ENCODE measurements at places on chromosomes 3 and 15.

GRCh38 chr3:99842826-99843589, 25.3 kb downstream of the CMSS1 start:
- no peak for DNase-seq

GRCh38 chr15:69509131-69509530, 56.5 kb downstream of the RPLP1 start:
- DNase-seq = no peak

GRCh38 chr3:103295974-103296570, 861.3 kb downstream of the ZPLD1 start:
- no peak for DNase-seq

GRCh38 chr3:107217172-107217571, 160.1 kb upstream of the CCDC54 start:
- no peak for DNase-seq

- DNase-seq = no peak
These were observed 31.8 kb downstream of the GPR171 start for GRCh38 chr3:151171145-151171757.

DNA sequence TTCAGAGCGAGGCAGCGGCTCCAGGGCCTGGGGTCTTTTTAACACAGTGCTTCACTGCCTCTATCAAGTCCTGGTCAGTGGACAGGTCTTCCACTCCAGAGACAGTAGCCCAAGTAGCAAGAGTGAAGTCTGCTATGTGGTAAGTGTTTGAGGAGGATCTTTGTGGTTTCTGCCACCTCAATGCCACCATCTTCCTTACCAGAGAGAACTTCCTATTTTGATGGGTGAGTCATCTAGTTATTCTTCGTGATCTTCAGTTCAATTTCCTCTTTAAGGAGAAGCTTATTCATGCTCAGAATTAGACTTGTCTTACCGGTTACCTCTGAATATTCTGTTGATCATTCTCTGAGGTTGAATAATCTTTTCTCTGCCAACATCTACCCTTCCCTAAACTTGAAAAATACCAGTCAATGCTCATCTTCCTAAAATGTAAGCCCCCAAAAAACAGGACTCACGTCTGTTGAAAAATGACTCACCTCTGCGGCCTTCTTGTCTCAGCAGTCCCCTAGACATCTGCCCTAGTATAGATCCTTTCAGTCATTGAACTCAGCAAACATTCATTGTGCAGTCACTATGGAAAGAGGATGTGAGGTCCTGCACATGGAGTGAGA, 32.2 kb upstream of the BCL6 start:
- DNase-seq = no peak

DNA sequence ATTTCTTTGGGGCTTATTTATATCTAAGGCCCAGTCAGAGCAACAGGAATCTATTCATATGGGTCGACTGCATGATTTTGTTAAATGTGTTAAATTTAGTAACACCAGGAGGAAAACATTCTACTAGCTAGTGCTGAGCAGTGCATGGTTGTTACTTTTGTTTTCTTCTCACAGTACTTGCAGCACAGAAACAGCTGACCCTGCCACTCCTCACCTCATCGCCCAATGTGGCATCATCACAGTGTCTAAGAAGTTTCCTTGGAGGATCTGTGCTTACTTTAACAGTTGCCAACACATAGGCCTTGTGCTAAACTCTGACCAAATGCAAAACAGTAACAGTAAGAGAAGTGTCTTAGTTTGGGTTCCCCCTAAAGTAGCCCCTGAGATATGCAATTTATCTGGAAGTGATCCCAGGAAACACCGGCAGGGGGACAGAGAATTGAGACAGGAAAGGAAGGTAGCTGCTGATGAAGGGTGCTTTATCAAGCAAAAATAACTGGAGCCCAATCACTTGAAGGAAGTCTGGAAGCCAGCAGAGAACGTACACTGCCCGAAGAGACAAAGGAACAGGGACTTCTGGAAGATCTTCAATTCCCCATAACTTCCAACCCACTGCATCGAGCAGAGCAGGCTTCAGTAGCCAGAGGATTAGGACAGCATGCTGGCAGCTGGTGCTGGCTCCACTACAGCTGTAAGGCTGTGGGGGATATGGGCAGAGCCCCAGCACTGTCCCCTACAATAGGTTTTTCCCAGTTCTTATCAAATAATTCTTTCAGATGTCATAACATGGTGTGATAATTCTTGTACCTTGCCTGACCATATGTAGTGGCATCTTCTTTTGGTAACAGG, 36.0 kb upstream of the ULK4 start:
- no peak for DNase-seq

- no peak for DNase-seq
These were observed 94.0 kb downstream of the MDFIC2 start for GRCh38 chr3:70218471-70218870.

GRCh38 chr3:132006605-132007204, 28.1 kb downstream of the CPNE4 start:
- no peak for DNase-seq

DNA sequence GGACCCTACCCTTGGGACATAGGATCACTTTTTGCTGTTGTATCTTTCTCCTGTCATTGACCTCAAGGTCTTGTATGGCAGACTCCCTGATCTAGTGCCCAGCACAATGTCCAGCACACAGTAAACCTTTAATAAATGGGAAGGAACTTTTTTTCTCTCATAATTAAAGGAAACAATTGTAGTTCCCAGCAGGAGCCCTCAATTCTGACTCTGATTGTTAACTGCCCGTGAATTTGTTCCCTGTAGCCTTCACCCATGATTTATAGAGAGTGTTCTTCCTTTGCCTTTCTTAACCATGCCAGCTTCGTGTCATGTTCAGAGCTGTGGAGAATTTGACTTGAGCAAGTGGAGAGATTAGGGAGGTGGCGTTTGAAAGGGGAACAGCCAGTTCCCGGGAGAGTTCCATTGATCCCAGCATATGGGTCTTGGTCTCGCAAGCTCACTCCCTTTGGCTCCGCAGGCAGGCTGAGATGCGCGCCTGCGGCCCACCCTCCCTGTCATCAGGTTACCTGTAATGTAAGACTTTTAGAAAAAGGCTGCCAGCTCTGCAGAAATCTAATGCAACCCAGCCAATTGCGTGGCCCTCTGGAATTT, 182.6 kb downstream of the TP63 start:
- no peak for DNase-seq

GRCh38 chr3:46860017-46860809, 3.0 kb downstream of the MYL3 start:
- DNase-seq = no peak

- no peak for DNase-seq
These were observed 89.5 kb downstream of the ANP32A start for GRCh38 chr15:68730976-68731897.

GRCh38 chr3:128007033-128007424, 45.2 kb upstream of the SEC61A1 start:
- DNase-seq = no peak

DNA sequence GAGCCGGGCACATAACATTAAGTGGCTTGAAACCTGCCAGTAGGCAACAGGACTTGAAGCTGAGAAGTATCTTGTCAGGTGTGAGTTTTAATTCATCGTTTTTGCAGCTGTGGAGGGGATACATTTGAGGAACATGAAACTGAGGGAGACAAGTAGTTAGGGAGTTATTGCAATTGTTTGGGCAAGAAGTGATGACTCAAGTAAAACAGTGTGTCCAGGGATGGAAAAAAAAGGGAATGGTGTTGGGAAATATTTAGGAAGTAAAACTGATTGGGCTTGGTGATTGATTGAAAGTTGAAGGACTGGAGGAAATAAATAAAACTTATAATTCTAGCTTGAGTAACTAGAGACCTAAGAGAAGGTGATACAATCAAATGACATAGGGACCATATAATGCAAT, 85.5 kb downstream of the NCEH1 start:
- no peak for DNase-seq

- DNase-seq = no peak
These were observed 231.6 kb downstream of the TJP1 start for GRCh38 chr15:29590701-29591100.

DNA sequence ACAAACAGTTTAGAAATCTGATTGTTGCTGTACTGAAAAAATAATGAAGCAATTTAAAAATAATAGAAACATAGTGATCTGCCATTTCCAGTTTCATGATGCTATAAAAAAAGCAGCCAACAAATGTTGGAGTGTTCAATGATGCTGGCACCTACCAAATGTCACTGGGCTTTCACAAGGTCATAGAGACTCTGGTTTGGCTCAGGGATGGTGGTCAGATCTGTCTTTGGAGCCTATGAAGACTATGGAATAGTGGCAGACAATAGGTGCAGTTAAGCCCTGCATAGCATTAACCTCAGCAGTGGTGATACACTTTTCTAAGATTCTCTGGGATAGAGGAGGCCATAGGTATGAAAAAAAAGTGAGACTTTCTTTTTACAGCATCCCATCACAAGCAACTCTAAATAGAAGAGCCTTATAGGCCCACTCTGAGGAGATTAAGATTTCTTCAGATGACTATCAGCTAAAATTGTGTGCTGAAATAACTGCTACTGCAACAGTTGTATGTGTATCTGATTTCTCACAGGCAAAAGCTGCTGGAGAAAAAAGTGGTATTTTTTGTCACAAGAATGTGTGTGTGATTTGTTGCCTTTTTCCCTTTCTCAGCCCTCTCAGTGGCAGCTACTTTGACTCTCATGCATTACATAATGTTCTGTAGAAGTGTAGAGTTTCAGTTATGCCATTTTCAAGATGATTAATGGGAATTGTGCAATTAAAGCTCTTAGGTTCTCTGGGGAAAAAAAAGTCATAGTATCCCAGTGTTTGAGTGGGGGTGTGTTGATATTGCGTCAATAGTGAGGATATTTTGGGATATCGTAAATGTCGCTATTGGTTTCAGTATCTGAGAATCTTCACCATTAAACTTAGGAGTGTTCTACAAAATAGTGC, 137.4 kb downstream of the MBNL1 start:
- DNase-seq = no peak

- DNase-seq = no peak
These were observed 122.5 kb downstream of the CHST2 start for GRCh38 chr3:143242101-143242500.

GRCh38 chr3:141901914-141902313, 25.5 kb downstream of the ATP1B3 start:
- no peak for DNase-seq

All from activated CD8-positive, alpha-beta memory T cell treated with anti-CD3 and anti-CD28 coated beads for 1 hour (primary cell).